ENCODE measurements at places on chromosomes 5 and 9. TPM values are rescaled to one million over a fixed set of nuclear protein-coding genes. Genes with fewer than 3 reads are reported as not detected.

Gene C5orf24
- polyA plus RNA-seq = 98.2 TPM

Gene GAS1
- 49.8 TPM for polyA plus RNA-seq

Gene C9
- 0.44 TPM for polyA plus RNA-seq

Gene RASGRF2
- 1.6 TPM for polyA plus RNA-seq

Gene OLFML2A
- 24.5 TPM for polyA plus RNA-seq

Gene FAM170A
- not detected for polyA plus RNA-seq

DNA sequence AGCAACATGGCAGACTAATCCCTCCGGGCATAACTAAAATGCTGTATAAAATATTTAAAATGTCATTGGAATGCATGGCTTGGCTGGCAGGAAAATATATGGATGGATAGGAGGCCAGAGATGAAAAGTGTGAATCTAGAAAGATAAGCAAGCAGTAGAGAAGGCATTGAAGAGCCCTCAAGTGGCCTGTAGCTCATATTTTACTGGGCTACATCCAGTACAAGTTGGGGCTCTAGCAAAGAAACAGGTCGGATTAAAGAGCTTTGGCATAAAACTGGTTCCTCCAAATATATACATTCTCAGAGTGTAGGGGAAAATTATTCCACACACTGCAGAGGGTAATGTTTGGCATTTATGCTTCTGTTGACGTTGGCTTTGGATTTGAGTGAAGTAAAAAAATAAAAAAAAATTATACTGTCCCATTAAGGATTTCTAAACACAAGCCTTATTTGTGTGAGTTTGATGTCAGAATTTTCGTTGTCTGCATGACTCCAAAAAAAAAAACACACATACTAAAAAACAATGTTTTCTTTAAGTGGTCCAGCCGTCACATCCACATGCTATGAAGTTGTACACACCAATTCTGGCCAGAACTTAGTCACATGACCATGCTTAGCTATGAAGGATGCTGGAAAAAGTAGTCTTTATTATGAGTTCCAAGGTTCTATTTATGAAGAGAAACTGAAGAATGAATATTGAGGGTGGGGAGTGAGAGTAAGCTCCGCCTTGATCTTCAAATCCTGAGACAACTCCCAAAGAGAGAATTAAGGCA, 147.0 kb downstream of the TLE1 start:
- DNase-seq = no peak

GRCh38 chr5:135505973-135506372, 29.8 kb downstream of the NEUROG1 start:
- DNase-seq = no peak

- DNase-seq = no peak
These were observed 256.5 kb downstream of the CETN3 start for GRCh38 chr5:90153031-90153430.

- DNase-seq = no peak
These were observed 8.4 kb upstream of the MXD3 start for GRCh38 chr5:177319913-177320588.
